T-helper 22 cell (primary cell): ENCODE measurements at places on chromosomes 16 and 17.

DNA sequence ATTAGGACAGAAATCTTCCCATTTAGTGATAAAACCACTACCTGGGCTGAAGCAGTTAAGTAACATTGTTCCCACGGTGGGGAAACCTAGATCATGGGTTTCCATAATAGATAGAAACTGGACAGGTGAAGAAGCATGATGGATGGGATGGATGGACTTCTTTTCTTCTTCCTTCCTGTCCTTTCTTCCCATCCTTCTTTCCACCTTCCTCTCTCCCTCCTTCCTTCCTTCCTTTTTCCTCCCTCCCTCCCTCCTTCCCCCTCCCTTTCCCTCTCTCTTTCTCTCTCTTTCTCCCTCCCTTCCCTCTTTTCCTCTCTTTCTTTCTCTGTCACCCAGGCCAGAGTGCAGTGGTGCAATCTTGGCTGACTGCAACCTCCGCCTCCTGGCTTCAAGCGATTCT is 3.1 kb downstream of the PSMC3IP start:
- no peak for DNase-seq

GRCh38 chr17:47257651-47258339 is 4.2 kb downstream of the ITGB3 start:
- DNase-seq = no peak

GRCh38 chr17:58870747-58871146 is 115.1 kb downstream of the PPM1E start:
- DNase-seq = no peak

DNA sequence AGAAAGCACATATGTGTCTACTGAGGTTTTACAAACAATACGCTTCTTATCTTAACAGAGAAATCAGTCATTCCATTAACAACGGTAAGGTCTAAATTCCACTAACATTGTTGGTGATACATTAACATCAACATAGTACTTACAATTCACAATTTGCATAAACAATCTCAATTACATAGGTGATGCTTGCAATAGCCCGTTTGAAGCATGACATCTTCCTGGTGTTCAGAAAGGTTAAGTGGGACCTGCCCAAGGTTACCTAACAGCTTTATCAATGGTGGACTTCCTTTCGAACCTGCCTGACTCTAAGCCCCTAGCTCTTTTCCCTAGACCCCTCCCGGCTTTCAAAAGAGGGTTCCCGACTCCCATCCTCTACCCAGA is 699 bp downstream of the FAM222B start:
- DNase-seq = no peak

DNA sequence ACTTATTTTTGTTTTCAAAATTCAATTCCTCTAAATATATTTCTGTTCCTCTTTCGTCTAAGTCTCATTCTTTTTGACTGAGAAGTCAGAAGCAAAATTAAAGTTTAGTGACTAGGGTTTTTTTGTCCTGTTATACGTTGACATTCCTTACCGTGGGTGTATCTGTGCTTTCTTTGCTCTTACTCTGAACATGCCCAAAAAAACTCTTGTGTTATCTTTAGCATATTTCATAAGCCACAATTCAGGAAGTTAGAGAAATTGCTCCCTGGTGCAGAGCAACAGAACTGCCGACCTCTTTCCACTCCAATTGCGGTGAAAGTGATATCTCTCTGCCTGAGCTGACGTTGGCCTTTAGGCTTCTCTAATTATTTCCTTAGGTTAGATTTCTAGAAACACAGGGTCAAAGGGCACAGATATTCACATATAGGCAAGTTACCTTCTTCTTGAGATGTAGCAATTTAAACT is 65.7 kb downstream of the CENPV start:
- no peak for DNase-seq

GRCh38 chr17:50050431-50051032 is 5.4 kb upstream of the ITGA3 start:
- no peak for DNase-seq

DNA sequence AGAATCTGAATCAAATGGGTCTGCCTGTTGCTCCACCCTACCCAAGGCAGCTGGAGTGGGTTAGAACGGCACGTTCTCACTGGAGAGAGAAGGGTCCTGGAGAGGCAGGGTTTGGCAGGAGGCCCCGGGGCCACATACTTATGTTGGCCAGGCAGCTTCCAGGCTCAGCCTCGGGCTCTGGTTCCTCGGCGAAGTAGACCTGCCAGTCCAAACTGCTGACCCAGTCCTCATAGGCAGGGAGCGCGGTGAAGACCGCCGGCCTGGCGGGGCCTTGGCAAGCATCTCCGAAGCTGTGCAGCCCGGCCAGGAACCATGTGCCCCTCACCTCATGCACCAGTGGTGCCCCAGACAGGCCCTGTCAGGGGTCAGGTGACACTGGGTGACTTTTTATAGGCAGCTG is 4.8 kb downstream of the PRSS53 start:
- no peak for DNase-seq

DNA sequence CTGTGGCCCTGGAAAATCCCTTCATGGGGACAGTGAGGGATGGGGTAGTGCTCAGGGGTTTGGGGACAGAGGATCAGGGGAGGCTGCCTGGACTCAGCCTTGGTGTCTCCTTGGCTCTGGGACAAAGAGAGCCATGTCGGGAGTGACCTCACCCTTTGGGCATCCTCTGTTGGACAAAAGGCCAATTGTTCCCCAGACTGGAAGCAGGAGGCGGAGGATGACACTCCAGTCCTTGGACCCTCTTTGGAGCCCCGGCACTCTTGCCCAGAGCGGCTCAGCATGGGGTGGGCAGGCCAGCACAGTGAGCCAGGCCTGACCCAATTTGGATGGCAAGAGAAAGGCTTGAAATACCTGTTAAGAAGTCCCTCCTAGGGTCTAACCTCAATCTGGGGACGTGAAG is 39.4 kb upstream of the PHB1 start:
- DNase-seq = no peak

DNA sequence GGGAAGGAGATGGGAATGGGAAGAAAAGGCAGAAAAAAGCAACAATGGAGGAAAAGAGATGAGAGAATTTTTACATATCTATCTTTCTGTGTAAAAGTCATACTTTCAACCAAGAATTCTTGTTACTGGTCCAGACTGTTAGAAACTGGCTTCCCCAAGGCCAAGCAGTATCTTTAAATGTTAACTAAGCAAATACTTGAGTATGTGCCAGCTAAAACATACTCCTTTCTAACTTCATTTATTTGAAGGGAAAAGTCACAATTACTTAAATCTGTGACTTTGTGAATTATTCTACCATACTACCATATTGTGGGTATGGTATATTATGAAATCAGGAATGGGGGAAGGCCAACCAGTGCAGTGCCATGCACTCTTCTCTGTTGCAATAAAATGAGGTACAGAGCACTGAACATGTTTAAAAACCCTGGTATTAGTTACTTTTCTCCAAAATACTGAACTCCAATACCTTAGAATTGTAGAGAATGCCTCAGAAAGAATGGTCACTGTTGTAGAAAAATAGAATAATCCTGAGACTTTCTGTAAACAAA is 92.3 kb upstream of the C17orf78 start:
- no peak for DNase-seq

DNA sequence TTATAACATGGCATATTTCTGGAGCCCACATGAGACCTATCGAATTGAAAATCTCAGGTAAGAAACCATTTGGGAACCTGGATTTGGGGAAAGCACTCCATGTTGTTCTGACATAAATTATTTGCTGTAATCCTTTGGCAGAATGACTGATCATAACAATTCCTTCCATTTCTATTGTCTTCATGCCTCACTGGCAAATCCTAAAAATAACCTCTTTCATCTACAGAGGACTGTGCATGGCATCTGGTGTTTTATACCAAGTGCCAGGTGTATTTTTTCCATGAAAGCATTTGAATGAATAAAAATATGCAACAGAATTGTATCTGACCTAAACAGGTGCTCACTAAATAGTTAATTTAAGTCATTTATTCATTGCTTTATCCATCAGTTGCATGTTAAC is 33.7 kb upstream of the COQ7 start:
- DNase-seq = no peak

GRCh38 chr16:69005641-69006355 is 99.7 kb upstream of the HAS3 start:
- no peak for DNase-seq

DNA sequence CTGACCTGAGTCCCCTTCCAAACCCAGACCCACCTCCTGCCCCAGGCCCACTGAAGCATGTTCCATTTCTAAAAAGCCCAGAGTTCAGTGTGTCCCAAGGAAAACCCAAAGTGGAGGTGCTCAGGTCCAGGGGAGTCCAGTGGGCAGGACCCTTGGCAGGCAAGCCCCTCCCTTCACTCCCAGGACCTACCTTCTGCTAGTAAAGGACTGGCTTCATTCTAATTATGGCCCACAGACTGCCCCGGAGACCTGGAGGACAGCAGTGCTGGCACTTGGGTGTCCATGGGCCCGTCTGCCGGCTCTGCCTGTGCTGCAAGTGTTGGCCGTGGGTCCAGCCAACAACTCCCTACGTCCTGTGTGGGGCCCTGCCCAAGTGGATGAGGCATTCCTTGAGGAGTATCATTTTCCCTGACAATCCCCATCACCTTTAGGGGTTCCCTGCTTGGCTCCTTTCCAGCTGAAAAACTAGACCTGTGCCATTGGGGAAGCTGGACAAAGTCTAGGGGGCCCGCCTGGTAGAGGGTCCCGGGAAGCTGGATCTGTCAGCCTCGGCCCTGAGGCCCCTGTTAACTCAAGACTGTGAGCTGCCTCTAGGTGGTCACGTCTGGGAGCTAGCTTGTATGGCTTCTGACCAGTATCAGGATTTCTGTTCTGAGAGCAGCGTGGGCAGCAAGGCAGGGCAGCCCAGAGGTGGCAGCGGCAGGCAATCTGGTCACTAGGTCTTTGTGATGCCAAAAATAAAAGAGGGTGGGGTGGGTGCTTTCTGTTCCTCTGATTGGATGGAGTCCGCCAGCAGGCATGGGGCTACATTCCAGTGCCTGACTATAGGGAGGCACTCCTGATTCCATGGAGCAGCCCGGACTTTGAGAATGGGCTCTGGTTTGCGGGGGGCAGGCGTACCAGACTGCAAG is 8.2 kb downstream of the CBX2 start:
- no peak for DNase-seq

DNA sequence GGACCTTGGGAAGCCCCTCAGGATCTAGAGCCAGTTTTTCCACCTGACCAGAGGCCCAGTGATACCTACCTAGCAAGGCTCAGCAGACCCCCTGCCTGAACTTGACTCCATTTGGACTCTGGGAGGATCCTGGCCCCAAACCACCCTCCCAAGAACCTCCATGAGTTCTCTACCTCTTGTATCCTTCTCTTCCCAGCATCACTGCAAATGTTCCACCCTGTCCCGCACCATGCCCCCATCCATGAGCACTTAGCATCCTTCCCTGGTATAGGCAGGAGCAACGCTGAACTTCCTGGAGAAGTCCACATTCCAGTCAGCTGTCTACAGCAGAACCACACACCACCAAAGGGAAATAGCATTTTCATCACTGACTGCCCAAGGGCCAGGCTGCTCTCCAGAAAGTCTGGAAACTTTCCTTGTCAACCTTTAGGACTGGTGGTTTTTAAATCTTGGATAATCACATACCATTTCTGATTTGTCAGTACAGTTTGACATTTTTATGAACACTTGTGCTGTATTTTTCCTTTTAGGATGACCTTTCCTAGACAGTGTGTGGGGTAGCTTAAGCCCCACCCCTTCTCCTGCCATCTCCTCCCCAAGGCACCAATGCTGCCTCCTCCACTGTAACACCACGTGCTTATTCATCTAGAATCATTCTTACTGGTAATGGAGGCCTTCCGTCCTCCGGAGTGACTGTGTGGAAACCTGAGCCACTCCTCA is 13.9 kb downstream of the EIF4A3 start:
- DNase-seq = no peak

DNA sequence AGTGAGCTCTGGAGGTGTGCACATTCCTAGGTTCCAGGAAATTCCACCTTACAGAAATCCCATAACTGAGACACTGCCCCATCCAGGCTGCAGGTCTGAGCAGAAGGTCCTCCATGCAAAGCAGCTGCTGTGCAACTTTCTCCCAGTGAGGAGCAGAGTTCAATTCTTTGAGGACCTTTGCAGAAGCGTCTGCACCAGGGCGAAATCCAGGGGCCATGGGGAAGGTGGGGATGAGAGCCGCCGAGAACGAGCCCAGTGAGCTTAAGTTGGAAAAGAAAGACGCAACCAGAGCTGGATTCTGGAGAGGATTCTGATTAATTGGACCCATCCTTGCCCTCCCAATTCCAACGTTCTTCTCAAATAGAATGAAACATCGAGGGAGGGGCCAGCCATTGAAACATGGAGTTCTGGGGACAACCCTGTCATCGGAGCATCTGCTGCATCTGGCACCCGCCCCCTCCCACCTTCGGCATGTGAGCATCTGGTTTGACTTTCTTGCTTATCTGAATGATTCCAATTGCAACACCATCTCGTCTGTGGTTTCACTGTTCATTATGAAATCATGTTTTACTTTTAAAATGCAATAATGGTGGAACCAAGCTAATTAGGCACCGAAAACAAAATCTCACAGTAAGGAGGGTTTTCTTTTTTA is 190.6 kb upstream of the FOXF1 start:
- no peak for DNase-seq

- no peak for DNase-seq
Observed at GRCh38 chr17:607361-608147, 107.1 kb downstream of the VPS53 start.

DNA sequence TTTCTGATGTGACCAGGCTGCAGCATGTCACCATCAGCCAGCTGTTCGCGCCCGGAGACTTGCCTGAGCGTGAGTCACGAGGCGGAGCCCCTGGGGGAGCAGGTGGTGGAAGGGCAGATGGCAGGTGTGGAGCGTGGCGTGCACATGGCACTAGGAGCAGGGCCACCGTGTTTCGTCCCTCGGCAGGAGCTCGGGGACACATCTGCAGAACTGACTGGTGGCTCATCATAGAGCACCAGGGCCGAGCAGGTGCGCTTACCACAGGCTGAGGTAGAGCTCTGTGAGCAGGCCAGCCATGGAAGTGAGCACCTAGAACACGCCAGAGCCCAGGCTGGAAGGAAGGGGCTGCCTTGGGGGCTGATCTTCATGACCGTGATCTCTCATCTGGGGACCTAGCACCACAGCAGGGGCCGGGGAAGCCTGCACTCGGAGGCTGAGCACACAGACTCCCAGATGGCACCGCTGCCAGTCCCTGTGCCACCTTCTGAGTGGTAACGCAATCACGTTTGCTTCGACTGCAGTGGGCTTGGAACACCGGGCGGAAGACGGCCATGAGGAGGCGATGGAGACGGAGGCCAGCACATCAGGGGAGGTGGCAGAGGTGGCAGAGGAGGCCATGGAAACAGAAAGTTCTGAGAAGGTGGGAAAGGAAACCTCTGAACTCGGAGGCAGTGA is 61.8 kb upstream of the ENDOV start:
- DNase-seq = no peak

- DNase-seq = no peak
Observed at GRCh38 chr16:74607310-74607961, 522 bp upstream of the GLG1 start.

- DNase-seq = no peak
Observed at GRCh38 chr17:71472809-71473789, 647.7 kb upstream of the SOX9 start.
